Fibroblast of lung (primary cell): ENCODE measurements at places on chromosomes 13 and 19. TPM values are rescaled to one million over a fixed set of nuclear protein-coding genes. Genes with fewer than 3 reads are reported as not detected.

Gene VSTM1
- not detected in 2 replicates for total RNA-seq

Gene ZNF880
- total RNA-seq, result 24.8 and 25.9 TPM in 2 replicates

Gene APOC1
- total RNA-seq, result 2.3 and 8.0 TPM in 2 replicates

Gene KIR2DL1
- not detected in 2 replicates for total RNA-seq

Gene UBE2L5
- not detected in 2 replicates for total RNA-seq

Gene ZFP28
- total RNA-seq, result 8.0 and 14.9 TPM in 2 replicates

Gene PPM1N
- 1.8 and 2.8 TPM in 2 replicates for total RNA-seq

Gene KANK3
- 0.17 and 0.26 TPM in 2 replicates for total RNA-seq

Gene LMTK3
- total RNA-seq, result under 0.01 and 0.17 TPM in 2 replicates
